ENCODE measurements at places on chromosomes 12 and 14.

DNA sequence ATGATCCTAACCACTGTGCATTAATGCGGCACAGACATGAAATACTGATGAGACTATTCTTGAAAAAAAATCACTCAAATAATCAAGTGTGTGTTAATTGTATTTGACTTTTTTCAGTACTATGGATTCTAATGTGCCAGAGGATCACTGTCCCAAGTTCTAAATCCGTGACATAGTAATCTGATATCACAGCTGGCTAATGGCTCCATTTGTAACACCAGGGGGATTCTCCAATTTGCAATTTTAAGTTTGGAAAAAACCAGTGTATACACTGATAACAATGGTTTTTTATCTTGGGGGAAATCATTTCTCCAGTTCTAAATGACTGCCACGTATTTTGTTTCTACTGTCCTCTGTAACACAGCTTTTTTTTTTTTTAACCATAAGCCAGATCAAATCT is 33.0 kb downstream of the MPHOSPH9 start:
- DNase-seq = no peak

DNA sequence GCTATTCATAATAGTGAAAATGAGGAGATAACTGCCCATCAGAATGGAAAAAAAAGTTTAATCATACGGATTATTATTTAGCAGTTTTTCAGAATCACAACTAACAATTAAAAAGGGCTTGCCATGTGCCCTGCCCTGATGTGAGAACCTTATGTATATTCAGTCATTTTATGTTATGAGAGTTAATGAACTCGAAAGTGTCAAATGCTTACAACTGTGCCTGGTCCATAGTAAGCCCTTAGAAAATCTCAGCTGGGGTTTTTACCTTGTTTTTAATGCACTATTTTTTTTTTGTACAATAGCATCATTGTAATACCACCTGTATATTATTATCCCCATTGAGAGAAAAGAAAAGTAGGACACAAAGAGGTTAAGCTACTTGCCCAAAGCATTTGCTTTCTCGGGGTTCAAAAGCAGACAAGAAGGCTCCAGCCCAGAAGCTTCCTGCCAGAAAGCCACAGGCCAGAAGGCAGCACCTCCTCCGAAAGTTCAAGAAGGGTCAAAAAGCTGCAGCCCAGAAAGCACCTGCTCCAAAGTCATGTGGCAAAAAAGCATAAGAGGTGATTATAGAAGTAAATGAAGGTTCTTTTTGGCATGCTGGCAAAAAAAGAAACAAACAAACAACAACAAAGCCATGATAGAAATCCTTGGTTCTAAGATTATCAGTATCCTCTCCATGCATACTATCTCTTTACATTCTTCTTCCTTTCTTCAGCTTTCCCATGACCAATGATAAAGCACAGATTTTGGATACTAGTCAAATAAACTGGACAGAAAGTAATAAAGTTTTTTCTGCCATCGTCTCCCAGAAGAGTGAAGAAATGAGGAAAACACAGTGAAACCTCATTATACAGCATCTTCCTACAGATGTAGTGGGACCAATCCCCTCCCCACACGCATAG is 59.1 kb upstream of the NAP1L1 start:
- no peak for DNase-seq

DNA sequence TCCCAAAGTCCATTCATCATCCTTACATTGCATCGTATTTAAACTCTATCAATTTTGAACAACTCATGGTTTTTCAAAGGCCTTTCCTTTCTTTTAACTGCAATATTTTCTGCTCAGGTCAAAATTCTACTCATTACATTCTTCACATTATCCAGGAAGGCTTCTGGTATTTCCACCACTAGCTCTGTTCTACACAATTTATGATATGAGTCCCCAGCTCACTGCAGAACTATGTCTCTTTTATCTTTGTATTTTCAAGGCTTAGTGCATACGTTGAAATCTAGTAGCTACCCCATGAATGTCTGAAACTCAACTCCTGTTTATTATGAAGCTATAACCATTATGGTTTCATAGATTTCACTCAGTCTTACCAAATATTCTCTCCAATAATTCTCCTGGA is 282.9 kb downstream of the DUSP6 start:
- DNase-seq = no peak

DNA sequence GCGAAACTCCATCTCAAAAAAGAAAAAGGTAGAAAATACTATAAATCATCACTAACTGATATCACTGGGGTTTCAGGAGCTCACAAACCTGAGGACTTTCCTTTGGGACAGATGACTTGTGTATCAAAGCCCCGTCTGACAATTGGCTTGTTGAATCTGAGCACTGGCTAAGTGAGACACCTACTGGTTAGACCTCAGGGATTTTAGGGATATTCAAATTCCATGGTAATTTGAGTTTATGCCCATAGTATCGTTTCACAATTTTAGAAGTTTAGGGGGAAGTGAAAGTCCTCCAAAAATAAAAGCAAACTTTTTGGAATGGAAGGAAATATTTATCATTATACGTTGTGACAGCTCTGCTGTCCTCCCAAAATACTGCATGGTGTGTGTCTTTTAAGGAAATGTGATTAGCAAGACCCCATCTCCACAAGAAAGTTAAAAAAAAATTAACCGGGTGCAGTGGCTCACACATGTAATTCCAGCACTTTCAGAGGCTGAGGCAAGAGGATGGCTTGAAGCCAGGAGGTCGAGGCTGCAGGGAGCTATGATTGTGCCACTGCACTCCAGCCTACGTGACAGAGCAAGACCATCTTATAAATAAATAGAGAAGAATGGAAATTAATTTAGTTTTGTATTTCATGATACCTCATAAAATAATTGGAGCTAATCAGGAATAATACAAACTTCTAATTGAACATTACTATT is 49.2 kb downstream of the FBXL14 start:
- DNase-seq = no peak

DNA sequence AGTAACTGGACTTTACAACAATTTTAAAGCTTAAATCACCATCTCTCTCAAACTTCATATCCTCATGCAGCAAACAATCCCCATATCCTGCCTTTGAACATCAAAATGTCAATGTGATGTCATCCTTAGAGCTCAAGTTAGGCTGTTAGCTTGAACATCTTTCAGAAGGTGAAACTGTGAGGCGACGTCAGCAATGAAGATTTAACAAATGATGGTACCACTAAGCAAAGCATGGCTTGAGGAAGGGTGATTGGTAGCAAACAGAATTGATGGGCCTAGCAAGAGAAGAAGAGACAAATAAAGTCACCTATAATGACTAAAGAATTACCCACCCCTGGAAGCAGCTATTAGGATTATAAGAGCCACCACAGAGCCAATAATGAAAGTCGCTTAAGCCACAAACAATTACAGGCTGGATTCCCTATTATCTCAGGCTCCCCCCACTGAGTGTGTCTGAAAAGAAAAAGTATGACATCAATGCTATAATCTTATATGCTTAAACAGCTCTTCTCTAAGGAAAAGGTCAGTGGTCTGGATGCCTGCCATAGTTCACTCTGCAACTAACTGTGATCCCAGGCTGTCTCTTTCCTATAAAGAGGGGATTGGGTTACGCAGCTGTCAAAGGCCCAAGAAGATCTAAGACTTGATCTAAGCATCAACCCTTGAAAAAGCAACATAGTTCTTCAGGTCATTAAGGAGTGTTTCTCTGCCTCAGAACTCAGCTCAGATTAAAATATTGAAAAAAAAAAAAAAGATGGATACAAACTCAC is 18.1 kb downstream of the EGLN3 start:
- peak; percentile 54 for DNase-seq

- DNase-seq = peak; percentile 96
Observed at GRCh38 chr12:117190210-117190781, at the start of gene FBXO21. Gene FBXO21, minus strand, starts transcription at chr12:117190470. Its CDS starts 14 bp downstream, at chr12:117190456.

- peak; percentile 5 for DNase-seq
Observed at GRCh38 chr12:9115731-9116559, at the start of gene A2M. Gene A2M, minus strand, starts transcription at chr12:9115919. Its CDS starts 70 bp downstream, at chr12:9115849.

- DNase-seq = no peak
Observed at GRCh38 chr12:88868050-88868449, 287.8 kb upstream of the KITLG start.

GRCh38 chr14:95015046-95015445 is 142.3 kb downstream of the DICER1 start:
- DNase-seq = no peak

- peak; percentile 62 for DNase-seq
Observed at GRCh38 chr12:121107681-121108080, 25.0 kb upstream of the P2RX7 start.

DNA sequence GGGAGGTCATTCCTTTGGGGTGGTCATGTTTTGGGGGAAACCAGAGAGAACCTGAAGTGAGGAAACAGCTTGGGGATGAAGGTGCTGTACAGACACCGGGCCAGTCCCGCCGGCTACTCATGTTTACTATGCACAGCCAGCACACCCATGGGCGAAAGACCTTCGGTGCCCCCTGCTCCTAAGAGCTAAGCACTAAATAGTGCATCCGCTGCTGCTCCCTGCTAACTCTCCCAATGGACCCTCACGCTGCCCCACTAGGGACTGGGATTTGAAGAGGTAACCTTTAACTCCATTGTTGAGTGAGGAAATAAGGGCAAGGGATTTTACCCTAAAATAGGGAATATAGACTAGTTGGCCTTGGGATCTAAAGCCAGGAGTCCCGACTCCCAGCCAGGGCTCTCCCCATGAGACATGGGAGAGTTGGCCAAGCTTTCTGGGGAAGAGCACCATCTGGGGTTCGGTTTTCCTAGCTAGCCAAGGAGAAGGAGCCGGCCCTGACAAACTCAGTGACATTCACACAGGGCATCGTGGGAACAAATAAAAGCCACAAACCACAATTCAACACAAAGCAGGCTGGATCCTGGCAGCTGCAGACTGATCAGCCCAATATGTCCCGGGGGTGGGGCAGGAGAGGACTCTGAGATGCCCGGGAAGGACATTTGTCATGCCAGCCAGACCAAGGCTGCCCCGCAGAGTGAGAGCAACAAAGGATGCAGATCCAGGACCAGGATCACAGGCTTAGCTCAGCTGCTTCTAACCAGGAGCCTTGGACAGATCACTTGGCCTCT is 91.7 kb downstream of the SINHCAF start:
- peak; percentile 38 for DNase-seq

- DNase-seq = no peak
Observed at GRCh38 chr12:622416-622815, 40.8 kb downstream of the NINJ2 start.

DNA sequence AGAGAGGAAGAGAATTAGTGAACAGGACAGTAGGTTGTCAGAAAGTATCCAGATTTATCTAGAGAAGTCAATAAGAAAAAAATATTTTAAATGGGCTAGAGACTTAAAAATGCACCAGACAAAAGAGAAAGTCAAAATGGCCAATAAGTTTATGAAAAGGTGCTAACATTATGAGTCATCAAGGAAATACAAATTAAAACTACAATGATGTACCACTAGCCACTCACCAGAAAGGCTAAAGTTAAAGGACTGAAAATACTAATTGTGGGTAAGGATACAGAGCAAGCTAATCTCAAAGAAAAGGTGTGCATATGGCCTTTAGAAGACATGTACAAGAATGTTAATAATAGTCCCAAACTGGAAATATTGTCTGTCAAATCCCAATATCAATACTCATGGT is 37.7 kb downstream of the C12orf50 start:
- no peak for DNase-seq

DNA sequence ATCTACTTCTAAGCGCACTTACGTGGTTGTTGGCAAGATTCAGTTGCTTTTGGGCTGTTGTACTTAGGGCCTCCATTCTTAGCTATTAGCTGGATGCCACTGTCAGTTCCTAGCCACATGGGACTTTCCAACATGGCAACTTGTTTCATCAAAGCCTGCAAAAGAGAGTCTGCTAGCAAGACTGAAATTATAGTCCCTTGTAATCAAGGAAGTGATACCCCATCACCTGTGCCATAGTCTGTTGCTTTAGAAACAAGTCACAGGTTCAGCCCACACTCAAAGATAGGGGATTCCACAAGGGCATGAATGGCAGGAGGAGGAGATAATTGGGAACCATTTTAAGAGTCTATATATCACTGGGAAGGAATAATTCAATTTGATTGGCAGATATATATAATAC is 27.1 kb upstream of the SLC17A8 start:
- no peak for DNase-seq

DNA sequence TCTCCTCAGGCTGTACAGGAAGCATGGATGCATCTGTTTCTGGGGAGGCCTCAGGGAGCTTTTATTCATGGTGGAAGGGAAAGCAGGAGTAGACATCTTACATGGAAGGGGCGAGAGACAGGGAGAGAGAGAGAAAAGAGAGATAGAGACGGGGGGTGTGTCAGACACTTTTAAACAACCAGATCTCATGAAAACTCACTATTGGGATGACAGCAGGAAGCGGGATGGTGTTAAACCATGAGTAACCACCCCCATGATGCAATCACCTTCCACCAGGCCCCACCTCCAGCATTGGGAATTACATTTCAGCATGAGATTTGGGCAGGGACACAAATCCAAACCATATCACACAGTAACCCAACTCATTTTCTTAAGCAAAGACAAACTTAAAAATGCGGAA is 110.0 kb upstream of the EEA1 start:
- no peak for DNase-seq

DNA sequence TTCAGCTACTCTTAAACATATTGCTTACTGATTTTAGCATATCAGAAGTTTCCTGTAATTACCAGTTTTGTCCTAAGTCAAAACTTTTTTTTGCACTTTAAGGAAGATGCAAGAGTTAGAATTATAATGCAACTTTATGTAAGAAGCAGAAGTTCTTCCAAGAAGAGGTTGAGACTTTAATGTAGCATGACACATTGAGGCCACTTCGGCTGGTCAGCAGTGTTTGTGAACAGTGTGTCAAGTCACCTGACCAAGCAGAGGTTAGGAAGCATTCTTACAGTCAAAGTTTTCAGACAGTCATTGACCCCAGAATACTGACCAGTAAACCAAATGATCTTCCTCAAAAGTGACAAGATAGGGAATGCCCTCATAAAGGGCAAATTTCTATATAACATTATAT is 15.2 kb downstream of the FGFR1OP2 start:
- no peak for DNase-seq

GRCh38 chr12:96383991-96384390 is 16.2 kb downstream of the CDK17 start:
- DNase-seq = peak; percentile 45

- no peak for DNase-seq
Observed at GRCh38 chr14:96263347-96264199, 7.6 kb downstream of the BDKRB1 start.

DNA sequence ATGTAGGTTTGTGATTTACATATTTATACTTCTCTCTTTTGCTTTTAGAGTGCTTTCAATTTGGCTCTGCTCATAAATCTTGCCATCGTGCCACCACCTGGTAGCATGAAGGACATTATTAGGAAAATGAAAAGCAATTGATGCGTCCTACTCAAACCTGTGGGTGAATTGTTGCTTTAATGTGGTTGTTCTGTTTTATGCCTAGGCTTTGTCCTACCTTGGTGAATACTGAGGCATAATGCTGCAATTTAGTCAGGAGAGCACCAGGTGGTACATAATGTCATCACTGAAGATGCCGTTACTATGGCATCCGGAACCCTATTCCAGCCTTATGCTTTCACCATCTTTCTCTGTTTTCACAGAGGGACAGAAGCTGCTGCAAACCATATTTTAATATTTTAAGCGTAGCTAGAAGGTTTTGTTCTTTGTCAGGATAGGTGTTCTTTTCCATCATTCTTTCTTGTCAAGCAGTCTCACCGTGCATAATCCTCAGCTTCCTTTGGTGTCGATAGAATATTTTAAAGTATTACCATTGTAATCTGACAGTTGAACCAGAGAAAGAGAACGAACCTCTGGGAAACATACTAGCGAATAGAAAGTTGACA is 68.5 kb upstream of the PKP2 start:
- no peak for DNase-seq

- DNase-seq = peak; percentile 77
Observed at GRCh38 chr12:93622485-93622884, 50.0 kb downstream of the SOCS2 start.

All from astrocyte of the hippocampus (primary cell).